ENCODE measurements at places on chromosomes 16 and 17.

DNA sequence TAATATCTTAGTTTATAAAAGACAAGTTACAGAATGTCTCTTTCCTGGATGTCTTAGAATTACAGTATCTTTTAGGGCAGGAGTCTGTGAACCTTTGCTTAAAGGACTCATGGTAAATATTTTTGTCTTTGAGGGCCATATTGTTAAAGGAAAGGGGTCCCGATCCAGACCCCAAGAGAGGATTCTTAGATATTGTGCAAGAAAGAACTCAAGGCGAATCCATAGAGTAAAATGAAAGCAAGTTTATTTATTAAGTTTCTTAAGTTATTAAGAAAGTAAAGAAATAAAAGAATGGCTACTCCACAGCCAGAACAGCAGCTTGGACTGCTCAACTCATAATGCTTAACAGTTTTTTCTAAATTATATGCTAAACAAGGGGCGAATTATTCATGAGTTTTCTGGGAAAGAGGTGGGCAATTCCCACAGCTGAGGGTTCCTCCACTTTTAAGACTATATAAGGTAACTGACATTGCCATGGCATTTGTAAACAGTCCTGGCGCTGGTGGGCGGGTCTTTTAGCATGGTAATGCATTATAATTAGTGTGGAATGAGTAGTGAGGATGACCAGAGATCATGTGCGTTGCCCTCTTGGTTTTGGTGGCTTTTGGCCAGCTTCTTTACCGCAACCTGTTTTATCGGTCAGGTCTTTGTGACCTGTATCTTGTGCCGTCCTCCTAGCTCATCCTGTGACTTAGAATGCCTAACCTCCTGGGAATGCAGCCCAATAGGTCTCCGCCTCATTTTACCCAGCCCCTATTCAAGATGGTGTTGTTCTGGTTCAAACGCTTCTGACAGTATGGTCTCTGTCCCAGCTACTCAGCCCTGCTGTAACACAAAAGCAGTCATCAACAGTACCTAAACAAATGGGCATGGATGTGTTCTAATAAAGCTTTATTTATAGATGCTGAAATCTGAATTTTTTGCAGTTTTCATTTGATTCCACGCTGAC is 53.2 kb downstream of the BMERB1 start:
- DNase-seq = no peak

DNA sequence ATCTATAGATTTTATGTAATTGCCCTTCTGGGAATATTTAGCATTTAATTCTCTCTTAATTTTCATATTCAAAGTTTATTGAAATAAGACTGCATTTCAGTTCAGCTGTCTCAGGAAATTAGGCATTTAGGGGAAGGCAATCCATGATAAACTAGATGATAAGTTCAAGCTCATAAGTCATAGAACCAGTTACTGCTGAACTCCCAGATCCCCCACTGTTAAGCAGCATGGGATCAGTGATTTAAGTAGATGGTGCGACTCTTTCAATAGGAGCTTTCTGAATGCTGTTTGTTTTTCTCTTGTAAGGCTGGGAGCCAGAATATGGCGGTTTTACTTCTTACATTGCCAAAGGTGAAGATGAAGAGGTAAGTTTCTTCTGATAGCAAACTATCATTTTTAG is 23.8 kb downstream of the OGFOD1 start:
- no peak for DNase-seq

DNA sequence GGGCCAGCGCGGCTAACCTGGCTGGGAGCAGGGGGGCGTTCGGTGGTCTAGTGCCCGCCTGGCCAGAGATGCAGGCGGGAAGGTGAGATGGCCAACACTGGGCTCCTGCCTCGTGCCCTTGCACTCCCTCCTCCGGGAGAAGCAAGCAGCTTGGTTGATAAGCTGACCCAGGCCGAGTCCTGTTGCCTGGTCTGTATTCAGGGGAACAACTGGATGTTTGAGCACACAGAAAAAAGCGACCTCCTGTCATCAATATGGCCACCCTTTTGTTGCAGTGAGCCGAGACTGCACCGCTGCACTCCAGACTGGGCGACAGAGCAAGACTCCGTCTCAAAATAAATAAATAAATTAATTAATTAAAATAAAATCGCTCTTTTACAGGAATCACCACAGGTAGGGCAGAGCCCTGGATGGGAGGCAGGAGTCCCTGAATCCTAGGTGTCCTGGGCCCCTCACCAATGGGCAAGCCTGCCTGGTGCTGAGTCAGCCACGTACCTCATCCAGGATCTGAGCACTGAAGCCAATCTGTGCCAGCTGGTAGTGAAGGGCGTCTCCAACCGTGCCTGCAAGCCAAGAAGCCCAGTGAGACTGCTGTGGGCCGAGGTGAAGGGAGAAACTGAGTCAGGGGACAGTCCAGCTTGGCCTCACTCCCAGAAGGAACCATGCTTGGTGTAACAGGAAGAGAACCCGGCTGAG is 31.8 kb downstream of the HASPIN start:
- DNase-seq = no peak

DNA sequence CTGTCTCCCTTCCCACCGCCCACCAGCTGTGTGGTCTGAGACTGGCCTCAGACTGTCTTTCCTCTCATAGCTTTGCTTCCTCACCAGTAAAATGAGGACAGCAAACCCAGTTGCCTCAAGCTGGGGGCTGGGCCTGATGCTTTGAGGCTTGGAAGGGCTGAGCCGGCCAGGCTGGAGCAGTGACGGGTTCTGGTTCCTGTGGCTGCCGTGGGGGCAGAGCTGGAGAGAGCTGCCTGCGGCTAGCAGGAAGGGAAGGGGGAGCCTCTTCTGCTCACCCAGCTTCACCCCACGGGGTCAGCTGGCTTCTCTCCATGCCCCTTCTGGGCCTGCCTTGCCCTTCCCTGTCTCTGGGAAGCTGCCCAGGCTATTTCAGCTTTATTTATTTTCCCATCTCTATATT is 23.7 kb downstream of the LASP1 start:
- DNase-seq = no peak

GRCh38 chr16:77172951-77173350 is 18.0 kb upstream of the MON1B start:
- DNase-seq = no peak

GRCh38 chr16:4714996-4715395 is 19.1 kb downstream of the ANKS3 start:
- DNase-seq = no peak

- DNase-seq = no peak
Measured at GRCh38 chr17:73021771-73022170, 70.7 kb downstream of the SLC39A11 start.

GRCh38 chr16:6066652-6067051 is 969.1 kb upstream of the EEF2KMT start:
- DNase-seq = no peak

- DNase-seq = no peak
Measured at GRCh38 chr16:21614896-21615295, 15.5 kb downstream of the METTL9 start.

DNA sequence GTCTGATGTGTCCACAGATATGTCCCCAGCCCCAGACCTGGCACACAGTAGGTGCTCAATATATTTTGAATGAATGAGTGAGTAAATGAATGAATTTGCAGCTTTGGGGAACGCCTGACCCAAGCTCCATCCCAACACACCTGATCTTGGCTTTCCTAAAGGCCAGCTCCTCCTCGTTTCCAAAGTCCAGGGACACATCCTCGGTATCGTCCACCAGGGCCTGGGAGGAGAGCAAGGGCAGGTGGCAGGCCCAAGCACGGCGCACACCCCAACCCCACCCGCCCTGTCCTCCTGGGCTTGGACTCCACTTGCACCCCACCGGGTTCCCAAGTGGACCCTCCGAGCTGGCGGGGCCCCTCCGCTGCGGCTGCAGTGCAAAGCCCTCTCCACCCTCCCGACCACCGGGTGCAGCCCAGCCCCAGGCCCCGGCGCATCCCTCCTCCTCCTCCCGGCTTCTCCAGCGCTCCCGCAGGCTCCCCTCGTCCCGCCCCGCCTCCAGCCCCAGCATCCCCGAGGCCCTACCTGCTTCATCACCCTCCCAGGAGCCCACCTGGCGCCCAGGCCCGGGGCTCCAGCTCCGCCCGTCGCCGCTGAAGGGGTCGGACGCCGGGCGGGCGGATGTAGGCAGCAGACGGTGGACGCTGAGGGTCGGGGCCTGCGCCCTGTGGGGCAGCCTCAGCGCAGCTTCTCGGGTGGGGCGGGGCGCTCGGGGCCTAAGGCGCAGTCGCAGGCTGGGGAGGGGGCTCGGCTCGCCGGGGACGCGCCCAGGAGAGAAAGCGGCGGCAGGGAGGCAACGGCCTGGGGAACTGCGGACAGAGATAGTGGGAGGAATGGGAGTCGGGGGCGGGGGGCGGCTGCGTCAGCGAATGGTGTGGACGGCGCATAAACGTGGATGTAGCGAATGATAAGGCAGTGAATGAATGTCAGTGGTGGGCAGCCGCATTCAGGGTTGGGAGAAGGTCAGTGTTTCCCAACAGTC is at the start of gene TVP23A:
Gene TVP23A (minus strand): TSS at position 832 of the 979 bp plus-strand sequence. CDS start 301 bp downstream, at position 531.
- no peak for DNase-seq

- DNase-seq = no peak
Measured at GRCh38 chr16:64311241-64311640, 810.6 kb downstream of the CDH11 start.

GRCh38 chr17:8337802-8338752 is 1.6 kb upstream of the ODF4 start:
- DNase-seq = no peak

DNA sequence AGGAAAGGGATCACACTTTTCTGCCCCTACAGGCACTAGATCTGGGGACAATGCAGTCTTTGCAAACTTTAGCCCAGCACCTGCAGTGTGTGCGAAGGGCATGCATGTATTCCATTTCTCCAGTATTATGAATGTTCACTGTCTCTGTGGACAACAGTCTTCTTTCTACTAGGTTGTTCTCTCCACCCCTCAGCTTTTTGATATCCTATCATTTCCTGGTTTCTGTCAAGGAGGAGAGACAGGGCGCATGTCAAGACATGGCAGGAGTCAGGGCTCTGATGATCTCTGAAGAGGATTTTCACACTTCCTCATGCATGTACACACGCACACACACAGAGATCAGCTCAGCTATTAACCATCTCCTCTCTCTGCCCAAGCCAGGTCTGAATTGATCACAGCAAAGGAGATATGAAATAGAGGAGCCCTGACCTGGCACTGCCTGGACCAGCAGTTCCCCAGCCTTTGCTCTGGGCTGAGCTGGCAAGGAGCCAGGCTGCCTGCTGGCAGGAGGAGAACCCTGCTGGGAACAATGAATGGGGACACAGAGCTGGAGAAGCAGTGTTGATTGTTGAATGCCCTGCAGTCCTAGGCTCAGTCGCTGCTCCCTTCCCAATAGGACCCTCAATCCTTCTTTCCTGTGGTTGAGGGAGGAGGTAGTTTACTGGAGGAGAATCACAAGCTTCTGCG is 2.6 kb downstream of the GPR179 start:
- DNase-seq = no peak

GRCh38 chr16:22638393-22639206 is 127.9 kb downstream of the NPIPB5 start:
- no peak for DNase-seq

GRCh38 chr16:87840271-87840978 is 28.9 kb downstream of the SLC7A5 start:
- no peak for DNase-seq

DNA sequence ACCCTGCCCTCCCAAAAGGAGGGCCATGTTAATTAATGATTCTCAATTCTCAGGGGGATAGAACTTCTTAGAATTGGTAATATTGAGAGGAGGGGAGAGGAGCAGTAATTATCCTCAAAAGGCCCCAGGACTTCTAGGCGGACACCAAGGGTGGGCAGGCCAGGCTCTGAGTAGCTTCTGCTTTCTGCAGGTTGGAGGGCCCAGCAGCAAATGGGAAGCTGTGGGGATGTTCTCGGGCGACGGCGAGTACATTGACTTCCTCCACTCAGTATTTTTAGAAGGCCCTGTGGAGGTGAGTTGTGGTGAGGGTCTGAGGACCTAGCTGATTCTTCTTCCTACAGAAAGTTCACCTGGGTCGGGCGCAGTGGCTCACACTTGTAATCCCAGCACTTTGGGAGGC is 57.5 kb downstream of the DNAH2 start:
- no peak for DNase-seq

- no peak for DNase-seq
Measured at GRCh38 chr16:85220964-85221731, 108.9 kb upstream of the CIBAR2 start.

- no peak for DNase-seq
Measured at GRCh38 chr16:11494029-11494428, 92.7 kb downstream of the LITAF start.

DNA sequence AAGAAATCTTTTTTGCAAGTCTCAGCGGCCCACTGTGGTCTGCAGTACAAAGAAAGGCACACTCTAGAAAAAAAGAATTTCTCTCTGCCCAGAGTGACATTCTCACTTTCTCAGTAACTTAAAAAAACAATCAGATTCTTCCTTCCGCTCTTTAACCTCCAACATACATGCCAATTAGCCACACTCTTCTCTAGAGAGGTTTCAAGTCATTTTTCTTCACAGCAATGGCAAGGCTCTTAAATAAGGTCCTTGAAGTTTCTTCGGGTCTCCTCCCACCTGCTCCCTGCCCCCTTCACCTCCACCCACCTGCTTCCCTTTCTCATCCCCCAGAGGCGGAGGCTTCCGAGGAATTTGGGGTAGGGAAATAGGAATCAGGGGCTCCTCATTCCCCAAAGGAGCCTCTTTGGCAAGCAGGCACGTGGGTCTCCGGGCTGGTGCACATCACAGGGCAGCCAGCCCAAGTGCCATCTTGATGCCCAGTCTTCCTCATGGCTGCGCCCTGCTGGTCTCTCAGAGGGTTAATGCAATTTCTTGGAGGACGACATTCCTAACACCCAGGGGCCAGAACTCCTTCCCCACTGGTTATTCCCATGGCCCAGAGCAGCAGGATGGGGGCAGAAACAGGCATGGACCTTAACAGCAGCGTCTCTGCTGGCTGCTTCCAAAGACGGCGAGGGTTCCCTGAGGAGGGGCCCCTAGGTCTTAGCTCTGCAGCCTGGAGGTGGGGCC is 855 bp upstream of the MEOX1 start:
- no peak for DNase-seq

GRCh38 chr16:81276323-81276722 is 37.8 kb downstream of the BCO1 start:
- no peak for DNase-seq

DNA sequence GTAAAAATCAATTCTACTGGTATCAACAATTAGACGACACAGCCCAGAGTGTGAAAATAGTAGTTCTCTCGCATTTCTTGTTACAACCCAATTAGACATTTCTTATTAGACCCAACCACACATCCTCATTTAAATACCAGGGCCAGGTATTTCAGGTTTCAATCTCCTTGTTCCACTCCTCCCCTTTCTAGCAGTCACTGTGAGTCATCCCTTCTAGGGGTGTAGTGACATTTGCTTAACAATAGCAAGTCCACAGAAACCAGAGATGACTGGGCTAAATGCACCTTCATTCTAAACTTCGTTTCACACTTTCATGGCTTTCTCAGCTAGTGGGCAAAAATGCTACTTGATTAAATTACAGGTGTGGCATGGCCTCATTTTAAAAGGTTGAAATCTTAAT is 116.9 kb upstream of the CACNG3 start:
- no peak for DNase-seq

- no peak for DNase-seq
Measured at GRCh38 chr17:20206591-20206990, 197.4 kb downstream of the SPECC1 start.

GRCh38 chr16:2484898-2485508 is 10.1 kb downstream of the TBC1D24 start:
- DNase-seq = no peak

Data from forelimb muscle (tissue), 1 donor.